ENCODE measurements at places on chromosomes 4 and X.
A peak's percentile ranks its signal among the peaks of the same experiment; 100 is the strongest.

- no peak for DNase-seq
These were observed 8.7 kb downstream of the MSX1 start for GRCh38 chr4:4868040-4868757.

DNA sequence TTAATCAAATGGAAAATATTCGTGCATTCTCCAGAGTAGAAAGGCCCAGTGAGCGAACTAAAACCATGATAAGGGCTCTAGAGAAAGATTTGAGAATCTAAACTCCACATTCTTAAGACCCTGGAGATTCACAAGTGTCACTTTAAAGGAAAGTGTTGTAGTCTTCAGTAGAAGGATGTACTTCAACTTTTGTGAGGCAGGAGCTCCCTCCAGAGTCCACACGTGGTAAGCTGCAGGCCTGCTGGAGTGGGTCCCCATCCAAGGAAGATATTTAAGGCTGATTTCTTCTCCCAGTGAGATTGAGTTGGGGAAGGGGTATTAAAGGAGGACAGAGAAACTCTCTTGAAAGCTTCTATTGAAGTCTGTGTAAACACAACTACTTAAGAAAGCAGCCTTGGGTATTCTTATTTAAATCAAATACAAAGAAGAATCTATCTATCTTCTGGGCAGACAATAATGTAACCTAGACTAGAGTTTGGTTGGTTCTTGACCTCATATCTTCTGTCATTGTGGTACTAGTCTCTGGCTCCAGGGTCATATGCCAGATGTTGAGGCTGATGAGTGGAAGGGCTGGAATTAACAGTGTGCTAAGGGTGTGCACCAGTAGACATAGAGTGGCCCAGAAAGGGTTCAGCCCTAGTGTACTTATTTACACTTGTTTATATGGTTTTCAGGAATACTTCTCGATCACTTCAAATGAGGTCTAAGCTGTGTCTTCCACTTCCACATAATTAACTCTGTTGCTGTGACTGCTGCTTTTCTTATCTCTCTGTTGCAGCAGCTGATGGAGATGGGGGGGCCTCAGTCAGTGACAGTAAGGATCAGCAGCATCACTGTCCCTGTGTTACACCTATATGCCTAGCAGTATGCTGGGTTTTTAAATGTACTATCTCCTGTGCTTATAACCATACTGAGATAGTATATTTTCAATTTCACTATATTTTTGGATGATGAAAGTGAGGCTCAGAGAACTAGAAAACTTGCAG lies 76.1 kb downstream of the HMGB2 start:
- DNase-seq, result no peak

- DNase-seq, result peak; percentile 41
These were observed 14.6 kb upstream of the MSANTD1 start for GRCh38 chr4:3234171-3235029.

DNA sequence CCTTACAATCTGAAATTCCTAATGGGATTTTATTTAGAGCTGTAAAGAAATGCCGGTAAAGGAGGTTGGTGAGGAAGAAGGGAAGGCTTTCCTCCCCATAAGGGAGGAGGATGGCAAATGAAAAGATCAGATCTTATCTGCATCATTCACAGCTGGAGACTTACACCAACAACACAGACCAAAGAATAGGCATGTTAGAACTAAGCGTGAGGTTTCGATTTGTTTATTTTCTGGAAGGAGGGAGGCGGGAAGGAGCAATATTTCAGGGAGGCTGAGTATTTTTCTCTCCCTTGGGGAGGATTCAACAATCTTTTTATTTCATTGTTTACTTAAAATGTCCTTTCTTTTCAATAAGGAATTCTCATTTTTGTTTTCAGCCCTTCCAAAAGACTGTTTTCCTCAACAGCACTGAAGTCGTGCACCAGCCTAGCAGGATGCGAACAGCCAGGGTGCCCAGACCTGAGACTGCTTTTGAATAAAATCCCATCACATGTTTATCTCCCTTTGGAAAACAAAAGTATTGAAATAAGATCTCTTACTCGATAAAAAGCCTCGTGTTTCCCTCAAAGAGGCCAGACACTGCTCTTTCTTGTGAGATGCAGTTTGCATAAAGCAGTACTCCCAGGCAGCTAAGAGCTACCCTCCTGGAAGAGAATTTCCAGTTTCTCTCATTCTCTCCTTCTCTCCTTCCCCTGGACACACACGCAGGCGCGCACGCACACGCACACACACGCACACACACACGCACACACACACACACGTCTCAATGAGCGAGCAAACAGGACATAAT lies 236.1 kb downstream of the MGST2 start:
- no peak for DNase-seq

- DNase-seq, result peak; percentile 10
These were observed 57.5 kb upstream of the SORCS2 start for GRCh38 chr4:7134737-7135388.

DNA sequence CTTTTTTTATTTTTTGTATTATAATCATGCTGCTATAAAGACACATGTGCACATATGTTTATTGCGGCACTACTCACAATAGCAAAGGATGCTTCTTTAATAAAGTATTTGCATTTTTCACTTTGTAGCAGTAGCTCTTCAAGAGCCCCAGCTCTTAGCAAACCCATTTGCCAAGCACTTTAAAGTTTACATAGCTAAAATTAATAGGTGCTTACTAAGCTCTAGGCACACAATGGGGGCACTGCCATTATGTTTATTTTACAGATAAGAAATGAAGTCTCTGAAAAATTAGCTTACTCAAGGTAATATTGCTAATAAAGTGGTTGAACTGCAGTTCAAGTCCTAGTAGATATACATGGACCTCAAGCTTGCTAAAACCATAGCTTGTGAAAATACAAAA lies 230.3 kb upstream of the ARHGAP24 start:
- no peak for DNase-seq

GRCh38 chrX:26845056-26845455 lies 618.1 kb downstream of the PPP4R3C start:
- no peak for DNase-seq

DNA sequence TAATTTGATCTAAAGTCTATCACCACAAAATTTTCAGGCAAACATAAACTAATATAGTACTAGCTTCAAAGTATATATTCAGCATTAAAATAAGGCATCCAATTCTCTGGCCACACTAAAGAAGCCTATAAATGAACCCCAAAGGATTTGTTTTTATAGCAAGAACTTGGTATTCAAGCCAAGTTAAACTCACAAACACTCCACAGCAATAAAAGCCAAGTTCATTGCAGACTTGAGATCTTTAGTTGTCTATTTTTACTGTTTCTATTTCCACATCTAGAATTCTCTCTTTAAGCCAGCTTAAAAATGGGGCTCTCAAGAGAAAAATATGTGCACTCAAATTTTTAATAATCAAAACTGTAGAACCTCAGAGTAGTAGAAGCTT lies 51.1 kb downstream of the WDFY3 start:
- DNase-seq, result no peak

- DNase-seq, result no peak
These were observed at the start of gene TMPRSS11F for GRCh38 chr4:68129793-68130192. TMPRSS11F (minus strand) TSS chr4:68129869; CDS start chr4:68129820, 49 bp downstream.

DNA sequence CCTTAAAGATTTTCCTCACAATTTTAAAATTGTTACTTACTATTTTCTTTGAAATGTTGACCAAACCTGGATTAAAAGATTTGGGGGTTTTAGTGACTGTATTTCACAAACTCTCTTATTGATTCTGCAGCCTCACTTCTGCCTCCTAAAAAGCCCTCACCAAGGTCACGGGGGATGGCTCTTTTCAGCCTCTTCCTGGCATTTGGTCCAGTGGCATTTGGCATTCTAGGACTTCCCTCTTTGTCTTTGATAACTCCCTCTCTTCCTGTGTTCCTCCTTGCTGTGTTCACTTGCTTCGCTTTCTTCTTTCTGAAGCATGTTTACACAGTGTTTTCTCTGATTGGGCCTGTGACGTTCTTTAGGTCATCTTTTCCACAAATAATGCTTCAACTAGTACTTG lies 21.5 kb downstream of the PKD2 start:
- no peak for DNase-seq

DNA sequence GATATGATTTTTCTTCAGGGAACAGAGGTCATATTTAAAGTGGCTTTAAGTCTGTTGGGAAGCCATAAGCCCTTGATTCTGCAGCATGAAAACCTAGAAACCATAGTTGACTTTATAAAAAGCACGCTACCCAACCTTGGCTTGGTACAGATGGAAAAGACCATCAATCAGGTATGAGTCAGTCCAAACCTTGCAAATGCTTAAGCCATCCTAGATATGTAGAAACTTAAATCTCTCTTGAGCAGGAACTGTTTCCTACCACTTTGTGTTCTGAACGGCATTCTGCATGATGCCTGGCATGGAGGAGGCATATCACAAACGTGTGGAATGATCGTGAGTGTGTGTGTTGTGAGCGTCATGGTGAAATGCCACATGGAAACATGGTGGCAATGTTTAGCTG lies 164.8 kb downstream of the PTTG2 start:
- DNase-seq, result no peak

- DNase-seq, result no peak
These were observed 84.0 kb downstream of the LPAR4 start for GRCh38 chrX:78831523-78831922.

DNA sequence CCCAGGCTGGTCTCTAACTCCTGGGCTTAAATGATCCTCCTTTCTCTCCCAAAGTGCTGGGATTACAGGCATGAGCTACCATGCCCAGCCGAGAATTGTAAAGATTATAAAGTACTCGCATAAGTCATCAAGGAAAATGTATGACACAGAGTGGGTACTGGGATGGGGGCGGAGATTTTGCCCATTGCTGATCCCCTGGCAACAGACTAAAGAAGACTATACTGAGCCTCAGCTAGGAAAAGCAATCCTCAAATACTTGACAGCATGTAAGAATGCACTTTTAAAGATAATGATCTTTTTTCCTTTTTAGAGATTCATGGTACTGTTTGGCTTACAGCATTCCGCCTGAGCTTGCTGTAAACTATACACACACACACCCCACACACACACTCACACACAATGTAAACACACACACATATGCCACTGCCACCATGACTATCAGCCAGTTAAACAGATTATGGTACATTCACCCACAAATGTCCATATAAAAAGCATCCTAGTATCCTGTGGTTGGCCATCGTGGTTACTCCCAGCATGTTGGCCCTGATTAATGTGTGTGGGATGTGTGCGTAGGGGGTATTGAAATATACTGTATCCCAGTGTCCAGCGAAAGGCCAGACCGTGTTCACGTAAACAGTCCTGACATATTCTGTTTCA lies 113.0 kb downstream of the AMELX start:
- DNase-seq, result no peak

DNA sequence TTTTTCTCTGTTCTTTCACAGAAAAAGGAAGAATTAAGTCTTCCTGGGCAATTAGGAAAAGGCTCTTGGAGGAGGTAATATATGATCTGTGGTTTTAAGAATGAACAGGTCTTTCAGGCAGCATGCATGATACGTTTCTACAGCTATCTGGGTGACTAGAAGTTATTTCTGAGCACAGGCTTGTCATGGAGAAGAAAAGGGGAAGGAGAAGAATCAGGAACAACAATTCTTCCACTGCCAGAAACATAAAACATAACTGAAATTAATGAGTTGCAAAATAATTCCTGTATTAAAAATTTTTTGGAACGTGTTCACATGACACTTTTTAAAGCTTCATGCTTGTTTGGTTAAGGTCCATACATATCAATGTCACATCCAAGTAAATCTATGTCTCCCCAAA lies 17.7 kb upstream of the STIM2 start:
- no peak for DNase-seq

DNA sequence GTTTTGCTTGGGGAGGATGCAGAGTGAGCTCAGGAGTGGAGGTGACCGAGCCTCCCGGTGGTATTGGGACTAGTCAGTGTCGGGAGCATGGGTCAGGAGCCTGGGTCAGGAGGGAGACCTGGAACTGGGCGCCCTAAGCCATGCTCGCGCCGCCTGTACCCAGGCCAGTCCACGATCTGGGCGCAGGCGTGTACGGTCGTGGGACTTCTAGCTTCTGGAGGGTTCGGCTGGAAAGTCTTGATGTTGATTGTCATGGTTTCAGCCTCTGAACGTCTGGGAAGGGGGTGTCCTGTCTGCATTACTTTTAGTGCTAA lies 244 bp downstream of the EIF2S3 start:
- no peak for DNase-seq

- no peak for DNase-seq
These were observed 221.2 kb downstream of the LDB2 start for GRCh38 chr4:16677001-16677944.

DNA sequence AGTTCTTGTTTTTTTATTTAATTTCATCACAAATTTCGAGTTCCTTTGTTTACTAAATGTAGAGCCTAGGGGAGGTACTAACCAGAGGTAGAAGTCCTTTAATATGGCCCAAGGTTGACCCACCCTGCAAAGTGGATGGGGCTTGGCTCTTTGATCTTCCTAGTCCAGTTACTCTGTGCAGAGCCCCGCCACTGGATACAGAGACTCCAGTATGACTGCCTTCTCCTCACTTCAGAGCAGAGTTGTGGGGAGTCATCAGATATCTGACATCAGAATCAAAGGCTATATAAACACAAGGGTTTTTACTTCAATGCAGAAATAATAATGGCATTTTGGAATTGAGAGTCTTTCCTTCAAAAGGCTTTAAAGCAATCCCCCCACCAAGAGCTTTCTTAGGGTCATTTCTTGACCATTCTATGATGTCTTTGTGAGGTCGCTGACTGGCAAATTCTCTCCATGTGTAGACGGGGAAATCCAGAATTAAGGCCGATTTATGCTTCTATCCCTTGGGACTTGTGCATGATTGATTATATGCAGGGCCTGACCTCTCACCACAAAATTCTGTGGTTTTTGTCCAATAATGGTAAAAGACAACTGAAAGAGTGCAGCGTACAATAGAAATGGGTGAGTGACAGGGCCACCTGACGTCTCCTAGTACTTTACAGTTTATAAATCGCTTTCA lies 88.3 kb upstream of the CITED1 start:
- DNase-seq, result no peak

DNA sequence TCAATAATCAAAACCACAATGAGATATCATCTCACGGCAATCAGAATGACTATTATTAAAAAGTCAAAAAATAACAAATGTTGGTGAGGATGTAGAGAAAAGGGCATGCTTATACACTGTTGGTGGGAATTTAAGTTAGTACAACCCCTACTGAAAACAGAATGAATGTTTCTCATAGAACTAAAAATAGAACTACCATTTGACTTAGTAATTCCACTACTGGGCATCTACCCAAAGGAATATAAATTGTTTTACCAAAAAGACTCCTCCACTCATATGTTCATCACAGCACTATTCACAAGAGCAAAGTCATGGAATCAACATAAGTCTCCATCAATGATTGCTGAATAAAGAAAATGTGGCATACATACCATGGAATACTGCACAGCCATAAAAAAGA lies 278.1 kb upstream of the ARSJ start:
- DNase-seq, result no peak

GRCh38 chrX:42398967-42399631 lies 378.9 kb downstream of the PPP1R2C start:
- no peak for DNase-seq

GRCh38 chrX:42955349-42955748 lies 177.4 kb upstream of the PPP1R2C start:
- no peak for DNase-seq

DNA sequence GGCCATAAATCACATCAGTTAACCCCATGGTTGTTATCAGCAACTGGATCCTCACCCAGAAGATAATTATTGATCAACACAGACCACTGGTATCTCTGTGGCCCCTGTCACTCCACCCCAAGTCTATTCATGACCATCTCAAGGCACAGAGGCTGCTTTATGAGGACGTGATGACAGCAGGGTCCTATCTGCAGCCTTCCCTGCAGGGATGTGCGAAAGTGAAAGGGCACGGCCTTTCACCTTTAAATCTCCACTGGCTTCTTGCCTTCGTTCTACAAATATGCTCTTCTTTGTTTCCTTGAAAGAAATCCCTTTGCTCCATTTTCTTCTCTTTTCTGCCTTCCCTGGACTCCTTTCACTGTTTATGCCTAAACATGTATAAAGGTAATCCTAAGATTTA lies 170.6 kb upstream of the EDNRA start:
- DNase-seq, result no peak

- DNase-seq, result no peak
These were observed 13.2 kb downstream of the CLNK start for GRCh38 chr4:10671366-10671765.
